ENCODE measurements at places on chromosomes 5 and 9. TPM values are rescaled to one million over a fixed set of nuclear protein-coding genes. Genes with fewer than 3 reads are reported as not detected.

GRCh38 chr9:125812403-125812802 is 65.2 kb downstream of the PBX3 start:
- DNase-seq = no peak

The CDH10 gene
- not detected for polyA plus RNA-seq

GRCh38 chr5:15304066-15304731 is 195.8 kb upstream of the FBXL7 start:
- no peak for DNase-seq

The BARHL1 gene
- not detected for polyA plus RNA-seq

DNA sequence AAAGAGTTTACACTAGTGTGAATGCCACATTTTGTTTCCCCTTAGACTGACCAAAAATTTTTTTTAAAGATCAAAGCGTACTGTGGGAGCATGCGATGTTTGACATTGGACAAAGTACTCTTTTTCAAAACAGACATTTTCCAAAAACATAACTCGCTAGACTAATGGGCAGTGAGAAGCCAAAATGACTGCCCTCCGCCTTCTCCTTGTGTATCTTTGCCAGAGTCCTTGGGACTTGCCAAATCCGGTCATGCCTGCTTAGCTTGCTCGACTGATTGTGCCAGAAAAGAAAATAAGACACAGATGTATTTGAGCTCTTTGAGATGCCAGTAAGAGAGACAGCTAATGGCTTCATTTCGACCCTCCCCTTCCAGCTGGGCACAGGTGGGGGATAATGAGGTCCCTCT is 157.5 kb downstream of the MAPKAP1 start:
- no peak for DNase-seq

DNA sequence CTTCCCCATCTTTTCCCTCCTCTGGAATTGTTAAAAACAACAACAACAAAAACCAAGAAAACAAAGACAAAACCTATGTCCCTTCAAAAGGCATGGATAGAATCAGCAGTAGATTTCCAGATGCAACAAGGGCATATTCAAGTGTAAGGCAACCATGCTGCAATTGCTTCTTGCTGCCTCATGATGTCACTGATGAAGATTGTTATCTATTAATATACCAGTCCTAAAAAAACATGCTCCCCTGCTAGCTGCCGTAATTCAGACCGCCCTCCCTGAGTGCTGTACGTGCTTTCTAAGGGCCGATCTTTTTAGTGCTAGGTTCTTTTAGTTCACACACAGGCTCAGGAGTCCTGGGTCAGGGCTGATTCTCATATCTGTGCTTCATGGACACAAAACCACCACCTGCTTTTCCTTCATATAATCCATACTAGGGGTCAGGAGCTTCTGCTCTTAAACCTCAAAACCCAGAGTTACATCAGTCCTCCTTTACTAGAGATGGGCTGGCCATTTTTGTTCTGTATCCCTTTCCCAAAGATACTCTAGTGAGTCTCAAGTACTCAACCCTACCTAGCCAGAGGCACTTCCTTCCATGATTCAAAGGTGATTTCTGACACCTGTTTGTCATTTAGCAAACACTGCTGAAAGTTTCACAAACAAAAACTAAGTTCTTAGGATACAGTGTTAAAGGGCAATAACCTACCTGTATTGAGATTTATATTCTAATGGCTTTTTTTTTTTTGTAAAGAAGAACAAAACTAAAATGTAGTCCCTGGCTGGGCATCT is 82.1 kb downstream of the GIN1 start:
- no peak for DNase-seq

The OBP2B gene
- polyA plus RNA-seq = not detected

DNA sequence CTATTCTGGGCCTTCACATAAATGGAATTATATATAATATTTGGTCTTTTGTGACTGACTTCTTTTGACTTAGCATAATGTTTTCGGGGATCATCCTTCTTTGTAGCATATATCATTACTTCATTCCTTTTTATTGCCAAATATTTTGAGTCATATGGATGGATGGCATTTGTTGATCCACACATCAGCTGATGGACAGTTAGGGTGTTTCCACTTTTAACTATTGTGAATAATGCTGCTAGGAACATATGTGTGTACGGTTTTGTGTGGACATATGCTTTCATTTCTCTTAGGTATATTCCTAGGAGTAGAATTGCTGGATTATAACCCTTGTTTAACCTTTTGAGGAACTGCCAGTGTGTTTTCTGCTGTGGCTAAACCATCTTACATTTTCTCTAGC is 249.6 kb downstream of the FANCC start:
- no peak for DNase-seq

The TMEM174 gene
- polyA plus RNA-seq = not detected

DNA sequence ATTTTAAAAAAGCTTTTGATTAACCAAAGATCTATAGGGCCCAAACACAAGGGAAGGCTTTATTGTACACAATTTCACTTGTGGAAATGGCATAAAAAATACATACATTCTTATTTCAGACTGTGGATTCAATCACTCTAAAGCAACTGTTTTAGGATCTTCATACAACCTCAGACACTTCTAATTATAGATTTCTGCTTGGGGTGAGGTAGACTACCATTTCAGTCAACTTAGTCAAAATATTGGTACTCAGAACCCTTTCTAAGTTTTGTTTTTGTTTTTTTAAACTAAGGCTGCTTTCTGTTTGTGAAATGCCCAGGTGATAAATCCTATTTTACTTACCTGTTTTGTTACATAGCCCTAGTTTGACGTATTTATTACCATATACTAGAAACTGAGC is 284.5 kb upstream of the RASA1 start:
- DNase-seq = no peak

The IL9 gene
- not detected for polyA plus RNA-seq

The ZNF169 gene
- 0.75 TPM for polyA plus RNA-seq

The ECM2 gene
- polyA plus RNA-seq = 11.6 TPM

The NSG2 gene
- not detected for polyA plus RNA-seq

The GFPT2 gene
- 0.71 TPM for polyA plus RNA-seq

The TIFAB gene
- not detected for polyA plus RNA-seq

The TAF11L10 gene
- polyA plus RNA-seq = not detected

- DNase-seq = no peak
Measured at GRCh38 chr9:12915366-12915954, 140.6 kb downstream of the LURAP1L start.

The MCTP1 gene
- polyA plus RNA-seq = 0.67 TPM

GRCh38 chr9:126376311-126377175 is 49.9 kb downstream of the MVB12B start:
- no peak for DNase-seq

The PIP5KL1 gene
- 0.40 TPM for polyA plus RNA-seq

DNA sequence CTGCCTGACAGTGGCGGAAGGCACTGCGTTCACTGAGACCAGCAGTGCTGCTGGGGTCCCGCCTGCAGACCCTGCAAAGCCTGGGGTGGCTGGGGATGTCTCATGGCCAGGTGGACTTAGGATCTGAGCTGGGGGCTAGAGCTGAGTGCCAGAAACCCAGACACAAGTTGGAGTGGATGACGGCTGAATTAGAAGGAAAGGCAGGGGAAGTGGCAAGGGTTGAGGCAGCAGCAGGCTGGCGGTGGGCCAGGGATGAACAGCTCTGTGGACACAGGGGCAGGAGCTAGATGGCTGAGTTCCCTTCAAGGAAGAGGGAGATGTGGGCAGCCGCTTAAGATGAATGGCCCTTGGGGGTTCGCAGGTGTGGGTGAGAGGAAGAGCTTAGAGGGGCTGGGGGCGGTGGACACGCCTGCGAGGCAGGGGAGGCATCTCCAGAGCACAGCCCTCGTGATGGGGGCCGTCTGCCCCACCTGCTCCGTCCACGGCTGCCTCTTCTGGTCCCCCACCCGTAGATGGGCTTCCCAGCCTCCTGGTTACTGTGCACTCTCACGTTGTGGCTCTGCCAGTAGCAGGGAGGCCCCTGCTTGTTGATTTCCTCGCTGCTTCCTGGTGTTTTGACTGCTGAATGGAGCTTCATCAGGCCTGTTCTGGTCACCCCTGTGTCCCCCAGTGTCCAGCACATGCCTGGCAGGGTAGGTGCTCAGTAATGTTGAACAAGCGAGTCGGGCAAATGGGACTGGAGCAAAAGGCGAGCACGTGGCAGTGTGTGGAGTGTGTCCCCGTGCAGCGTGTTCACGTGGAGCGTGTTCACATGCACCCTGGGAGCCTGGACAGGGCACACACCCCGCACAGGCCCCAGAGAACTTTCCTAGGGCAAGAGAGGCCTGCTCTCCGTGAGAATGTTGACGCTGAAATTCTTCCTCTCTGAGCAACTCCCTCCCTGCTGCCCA is 168.2 kb downstream of the CACNA1B start:
- peak; percentile 33 for DNase-seq

The SLC6A19 gene
- polyA plus RNA-seq = 0.31 TPM

- no peak for DNase-seq
Measured at GRCh38 chr5:150498501-150498900, 9.4 kb upstream of the NDST1 start.

- no peak for DNase-seq
Measured at GRCh38 chr5:130708754-130709153, 456.3 kb downstream of the HINT1 start.

The IFNB1 gene
- polyA plus RNA-seq = not detected

DNA sequence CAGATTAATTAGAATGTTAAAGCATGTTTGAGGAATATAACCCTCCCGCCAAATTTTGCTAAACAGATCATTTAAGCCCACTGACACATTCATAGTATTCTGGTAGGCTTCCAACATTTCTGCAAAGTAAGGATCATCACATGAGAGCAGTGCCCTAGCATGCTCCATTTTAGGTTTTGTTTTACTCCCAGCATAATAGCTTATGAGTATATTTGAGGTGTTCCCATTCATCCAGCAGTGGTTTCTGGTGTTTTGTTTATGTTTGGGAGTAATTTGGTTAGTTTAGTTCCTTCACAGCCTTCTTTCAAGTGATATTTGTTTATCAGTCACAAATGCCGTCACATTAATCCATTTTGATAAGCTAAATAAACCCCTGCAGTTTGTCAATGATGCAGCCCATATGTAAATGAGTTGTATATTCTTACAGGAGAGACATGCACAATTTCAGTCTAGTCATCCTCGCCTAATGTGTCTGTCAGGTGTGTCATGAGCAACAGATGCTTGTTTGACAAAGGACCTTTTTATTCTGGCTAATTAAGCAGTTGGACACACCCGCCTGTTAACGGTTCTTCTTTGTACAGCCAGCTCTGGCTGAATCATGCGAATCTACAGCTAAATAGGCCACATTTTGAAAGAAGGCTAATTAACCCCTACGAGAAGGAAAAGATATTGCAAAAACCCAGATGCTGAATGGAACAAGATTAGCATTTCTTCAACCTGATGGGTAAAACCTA is 124.4 kb downstream of the RFX3 start:
- no peak for DNase-seq

GRCh38 chr9:24144796-24145195 is 318.8 kb upstream of the ELAVL2 start:
- DNase-seq = no peak

DNA sequence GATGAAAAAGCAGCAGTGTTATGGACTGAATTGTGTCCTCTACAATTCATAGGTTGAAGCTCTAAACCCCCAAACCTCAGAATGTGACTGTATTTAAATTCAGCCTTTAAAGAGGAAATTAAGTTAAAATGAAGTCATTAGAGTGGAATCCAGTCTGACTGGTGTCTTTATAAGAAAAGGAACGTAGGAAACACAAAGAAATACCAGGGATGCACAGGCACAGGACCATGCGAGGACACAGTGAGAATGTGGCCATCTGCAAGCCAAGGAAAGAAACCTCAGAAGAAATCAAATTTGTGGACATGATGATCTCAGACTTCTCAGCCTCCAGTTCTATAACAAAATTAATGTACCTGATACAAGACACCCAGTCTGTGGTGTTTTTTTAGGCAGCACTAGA is 971.2 kb upstream of the CDH9 start:
- DNase-seq = no peak

DNA sequence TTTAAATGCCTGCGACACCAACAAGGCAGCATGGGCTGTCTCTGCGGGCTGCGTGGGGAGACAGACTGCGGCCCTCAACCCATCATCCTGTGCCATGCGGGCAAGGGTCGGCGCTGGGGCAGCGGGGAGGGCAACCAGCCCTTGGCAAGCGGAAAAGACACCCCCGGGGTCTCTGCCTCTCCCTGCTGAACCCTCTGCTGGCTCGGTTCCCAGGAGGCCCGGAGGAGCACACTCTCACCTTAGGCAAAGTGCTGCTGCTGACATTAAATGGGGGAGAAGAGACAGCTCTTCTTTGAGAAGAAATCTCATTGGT is 129.6 kb upstream of the PPP1R26 start:
- no peak for DNase-seq

- no peak for DNase-seq
Measured at GRCh38 chr5:41967401-41967800, 42.3 kb downstream of the FBXO4 start.

GRCh38 chr9:78005231-78006002 is 26.2 kb downstream of the GNAQ start:
- no peak for DNase-seq

DNA sequence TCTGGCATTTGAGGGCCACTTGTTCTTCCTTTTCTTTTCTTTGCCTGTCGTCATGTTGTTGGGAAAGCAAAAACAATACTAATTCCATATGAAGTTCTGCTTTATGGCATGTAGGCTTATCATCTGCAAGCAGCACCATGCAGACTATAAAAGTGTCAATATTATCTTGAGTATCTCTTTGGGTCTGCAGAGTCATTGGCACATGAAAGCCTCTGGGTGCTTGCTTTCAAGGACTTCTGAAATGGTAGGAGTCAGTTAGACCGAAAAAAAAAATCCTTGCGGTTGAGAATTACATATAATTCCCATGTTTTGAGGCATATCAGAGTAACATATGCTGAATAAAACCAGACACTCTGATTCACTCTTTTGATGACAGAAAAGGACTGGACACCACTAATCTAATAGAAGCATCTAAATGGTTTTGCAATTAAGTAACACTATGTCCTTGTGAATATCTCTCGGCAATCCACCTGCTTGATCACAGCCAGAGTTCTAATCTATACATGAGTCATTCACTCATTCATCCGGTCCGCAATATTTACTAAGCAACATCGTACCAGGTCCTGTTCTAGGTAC is 44.4 kb downstream of the GNAQ start:
- DNase-seq = no peak

DNA sequence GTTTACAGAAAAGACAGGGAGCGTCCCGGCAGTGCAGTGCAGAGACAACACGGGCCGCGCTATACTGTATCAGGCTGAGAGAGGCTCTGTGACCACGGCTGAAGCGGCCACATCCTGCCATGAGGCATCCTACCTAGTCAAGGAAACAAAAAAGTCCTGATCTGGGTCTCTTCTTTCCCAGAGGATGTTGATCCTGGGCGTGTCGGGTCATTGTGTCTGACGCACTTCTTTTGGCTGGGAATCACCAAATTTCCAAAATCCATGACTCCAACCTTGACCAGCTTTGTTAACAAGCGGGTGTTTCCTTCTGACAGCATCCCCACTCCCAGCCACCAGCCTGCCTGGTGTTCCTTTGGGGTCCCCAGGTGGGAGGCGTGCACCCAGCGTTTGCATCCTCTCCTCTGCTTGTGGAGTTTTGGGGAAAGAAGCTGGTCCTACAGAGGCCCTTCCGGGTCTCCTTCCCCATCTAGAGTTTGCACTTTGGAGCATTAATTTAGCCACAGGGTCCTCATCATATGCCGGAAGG is 91.4 kb upstream of the RAI14 start:
- no peak for DNase-seq

DNA sequence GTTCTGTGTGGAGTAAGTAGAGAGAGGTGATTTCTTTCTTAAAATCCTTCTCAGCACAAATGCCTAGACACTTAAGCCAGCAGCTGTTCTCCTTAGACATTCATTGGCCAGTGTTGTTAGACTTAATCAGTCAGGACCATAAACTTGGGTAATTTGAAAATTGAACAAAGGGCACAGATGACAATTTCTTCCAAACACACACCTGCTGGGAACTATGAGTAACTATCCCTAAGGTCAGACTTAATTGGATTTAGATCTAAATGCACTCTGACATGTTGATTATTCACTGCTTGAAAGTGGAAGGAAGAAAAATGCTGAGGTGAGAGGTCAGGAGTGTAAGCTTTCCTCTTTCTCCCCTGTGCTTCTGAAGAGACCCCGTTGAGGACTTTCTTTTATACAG is 1083.7 kb upstream of the DMAC1 start:
- DNase-seq = no peak

Measured in liver (tissue), 10 donors.